Common myeloid progenitor, CD34-positive (primary cell): ENCODE measurements at places on chromosomes 6 and 20.

GRCh38 chr20:31678389-31679356 lies 41.0 kb downstream of the COX4I2 start:
- no peak for DNase-seq

- DNase-seq: no peak
Measured at GRCh38 chr6:44696686-44697085, 309.2 kb downstream of the CDC5L start.

GRCh38 chr6:27439371-27439770 lies 33.5 kb downstream of the ZNF184 start:
- no peak for DNase-seq

GRCh38 chr6:79824202-79824601 lies 123.2 kb downstream of the ELOVL4 start:
- DNase-seq: no peak

DNA sequence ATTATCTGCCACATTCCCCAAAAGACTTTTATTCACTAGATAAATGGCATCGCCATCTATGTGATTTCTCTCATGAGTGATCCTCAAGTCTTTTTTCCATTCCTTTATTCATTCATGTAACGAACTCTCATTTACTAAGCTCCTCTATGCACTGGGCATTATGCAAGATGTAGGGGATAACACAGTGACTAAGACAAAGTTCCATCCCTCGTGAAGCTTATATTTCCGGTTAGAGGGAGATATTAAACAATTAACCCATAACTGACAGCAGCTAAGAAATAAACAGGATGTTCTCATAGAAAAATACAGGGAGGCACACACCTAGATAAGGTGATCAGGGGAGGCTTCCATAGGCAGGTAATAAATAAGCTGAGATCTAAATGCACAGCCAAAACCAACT lies 17.2 kb upstream of the PREX1 start:
- DNase-seq: no peak

GRCh38 chr20:13028673-13029072 lies 19.9 kb downstream of the SPTLC3 start:
- DNase-seq: no peak

DNA sequence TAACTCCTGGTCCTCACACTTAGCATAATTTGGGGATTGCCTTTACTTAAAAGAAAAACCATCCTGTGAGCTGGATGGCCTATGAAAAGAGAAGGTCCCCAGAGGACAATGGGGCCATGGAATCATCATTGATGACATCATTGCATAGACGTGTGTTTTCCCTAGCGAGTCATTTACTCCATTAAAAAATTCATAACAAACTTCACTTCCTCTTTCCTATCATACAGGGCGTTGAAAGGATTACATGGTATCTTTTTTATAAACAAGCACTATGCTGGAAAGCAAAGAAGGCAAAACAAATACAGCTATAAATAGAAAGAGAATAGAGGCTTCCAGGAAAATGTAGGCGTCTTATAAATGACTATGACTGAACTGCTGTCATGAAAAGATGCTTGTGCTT lies 11.3 kb upstream of the COL12A1 start:
- DNase-seq: peak; percentile 29

GRCh38 chr6:131470534-131470933 lies 102.5 kb upstream of the ARG1 start:
- no peak for DNase-seq

- DNase-seq: no peak
Measured at GRCh38 chr6:120954111-120954510, 380.2 kb downstream of the TBC1D32 start.

DNA sequence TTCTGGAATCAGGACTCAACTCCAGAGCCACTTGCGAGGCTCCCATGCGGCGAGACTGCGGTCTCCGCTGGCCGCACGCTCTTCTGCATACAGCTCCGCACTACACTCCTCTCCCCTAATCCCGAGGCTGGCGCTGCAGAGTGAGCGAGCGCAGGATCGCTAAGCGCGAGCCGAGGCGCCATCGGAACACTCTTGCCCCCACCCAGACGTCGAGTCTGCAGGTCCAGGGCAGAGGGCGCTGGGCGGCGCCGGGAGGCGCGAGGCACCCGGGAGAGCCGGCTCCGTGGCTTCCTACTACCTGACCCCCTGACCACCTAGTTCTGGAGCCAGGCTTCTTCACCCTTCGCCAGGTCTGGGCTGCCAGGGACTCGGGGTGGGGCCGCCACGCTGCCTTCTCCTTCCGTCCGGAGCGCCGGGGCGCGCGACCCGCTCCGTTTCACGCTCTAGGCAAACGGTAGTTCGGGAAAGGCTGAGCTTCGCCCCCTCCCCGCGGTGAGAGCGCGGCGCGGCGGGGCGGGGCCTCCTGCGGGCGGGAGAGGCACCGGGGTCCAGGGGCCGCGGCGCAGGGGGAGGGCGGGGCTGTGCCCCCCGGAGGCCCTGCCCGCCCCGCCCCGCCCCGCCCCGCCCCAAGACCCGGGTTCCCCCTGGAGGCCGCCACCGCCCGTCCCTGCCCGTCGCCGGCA lies 5.4 kb upstream of the TUBB2A start:
- DNase-seq: peak; percentile 78

DNA sequence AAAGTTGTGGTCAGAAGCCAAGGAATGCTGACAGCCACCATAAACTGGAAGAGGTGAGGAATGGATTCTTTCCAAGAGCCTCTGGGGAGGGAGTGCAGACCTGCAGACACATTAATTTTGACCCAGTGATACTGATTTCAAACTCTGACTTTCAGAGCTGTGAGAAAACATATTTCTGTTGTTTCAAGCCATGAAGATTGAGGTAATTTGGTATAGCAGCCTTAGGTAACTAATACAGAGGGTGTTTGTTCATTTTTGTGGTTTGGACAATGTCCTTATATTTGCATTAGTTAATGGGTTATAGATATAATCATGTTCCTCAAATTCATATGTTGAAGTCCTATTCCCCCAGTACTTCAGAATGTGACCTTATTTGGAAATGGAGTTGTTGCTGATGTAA lies 85.4 kb upstream of the GTSF1L start:
- no peak for DNase-seq

DNA sequence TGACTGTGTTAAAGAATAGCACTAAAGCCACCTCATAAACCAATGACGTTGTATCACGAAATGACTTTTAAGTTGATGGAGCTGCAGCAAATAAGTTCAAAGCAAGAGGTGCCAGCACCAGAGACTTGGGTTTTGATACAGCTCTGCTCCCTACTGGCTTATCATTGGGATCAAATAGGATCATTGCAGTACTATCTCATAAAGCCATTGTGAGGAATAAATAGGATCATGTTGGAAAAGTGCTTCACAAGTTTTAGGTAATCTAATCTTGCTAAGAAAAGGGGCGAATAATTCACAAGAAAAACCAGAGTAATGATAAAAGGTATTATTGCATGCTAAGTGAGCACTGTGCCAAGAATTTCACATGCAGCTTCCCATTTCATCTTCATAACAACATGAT lies 10.4 kb upstream of the CEP85L start:
- no peak for DNase-seq

DNA sequence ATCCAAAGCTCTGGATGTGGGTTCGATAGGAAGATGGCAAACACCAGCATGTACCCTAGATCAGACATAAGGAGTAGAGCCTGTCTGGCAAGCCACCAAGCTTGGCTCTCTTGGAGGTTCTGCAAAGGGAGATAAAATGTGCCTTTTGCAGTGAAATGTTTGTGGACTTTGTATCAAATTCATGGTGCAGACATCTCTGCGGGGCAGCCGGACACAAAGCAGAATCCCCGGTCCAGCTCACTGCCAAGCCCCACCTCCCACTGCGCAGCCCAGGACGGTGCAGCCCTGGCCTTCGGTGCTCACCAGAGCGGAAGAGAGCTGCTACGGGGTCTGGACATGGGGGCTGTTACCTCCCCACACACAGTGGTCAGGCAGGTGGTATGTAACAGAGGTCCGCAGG lies 333.6 kb upstream of the JARID2 start:
- no peak for DNase-seq

- DNase-seq: no peak
Measured at GRCh38 chr6:143928853-143929252, 64.6 kb downstream of the ZC2HC1B start.

- no peak for DNase-seq
Measured at GRCh38 chr20:63092660-63093215, 86.0 kb upstream of the BHLHE23 start.

DNA sequence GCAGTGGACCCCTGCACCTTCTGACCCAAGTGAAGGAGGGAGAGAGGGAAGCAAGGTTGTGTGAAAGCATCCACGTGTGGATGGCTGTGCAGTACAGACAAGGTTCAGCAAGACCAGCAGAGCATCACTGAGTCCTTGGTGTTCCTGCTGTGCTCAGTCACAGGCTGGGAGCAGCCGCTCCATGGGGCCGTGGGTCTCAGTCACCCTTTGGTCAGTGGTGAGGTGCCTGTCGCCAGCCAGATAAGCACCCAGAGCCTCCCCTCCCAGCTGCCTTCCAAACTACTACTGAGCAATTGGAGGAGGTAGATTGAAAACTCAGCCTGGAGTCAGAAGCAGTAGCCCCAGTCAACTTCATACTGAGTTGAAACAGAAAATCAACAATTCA lies 218.9 kb downstream of the SLC24A3 start:
- no peak for DNase-seq

DNA sequence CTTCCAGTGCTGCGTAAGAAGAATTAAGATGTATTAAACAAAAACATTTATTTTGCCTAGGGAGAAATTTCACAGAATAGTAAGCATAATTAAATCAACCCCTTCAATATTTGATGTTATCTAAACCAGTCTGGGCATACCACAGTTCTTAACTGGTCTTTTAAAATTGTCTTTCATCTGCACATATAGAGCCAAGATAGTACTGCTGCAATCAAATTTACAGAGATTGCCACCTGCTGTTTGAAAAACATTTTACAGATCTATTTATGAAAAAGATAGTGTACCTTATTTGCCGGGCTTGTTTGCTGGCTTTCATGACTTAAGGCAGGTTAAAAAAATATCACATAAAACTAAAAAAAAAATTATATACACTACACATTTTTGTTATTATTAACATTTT lies 323.2 kb downstream of the ADGRB3 start:
- no peak for DNase-seq

DNA sequence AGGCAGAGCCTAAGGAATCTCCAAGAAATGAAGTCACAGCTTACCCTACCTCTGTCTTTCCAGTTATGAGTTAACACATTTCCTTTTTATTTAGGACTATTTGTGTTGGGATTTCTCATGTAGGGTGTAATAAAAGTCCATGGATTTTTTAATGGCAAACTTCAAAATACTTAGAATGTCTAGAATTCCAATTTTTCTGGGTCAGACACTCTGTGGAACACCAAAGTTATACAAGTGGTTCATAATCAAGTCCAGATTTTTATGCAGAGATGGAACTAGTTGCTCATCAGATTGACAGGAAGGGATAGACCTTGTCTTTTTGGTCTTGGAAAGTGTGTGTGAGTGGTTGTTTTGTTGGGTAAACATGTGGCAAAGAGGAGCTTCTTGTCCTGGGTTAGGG lies 303.5 kb upstream of the RNF24 start:
- no peak for DNase-seq

- peak; percentile 29 for DNase-seq
Measured at GRCh38 chr6:40894962-40895799, 143.8 kb downstream of the UNC5CL start.

DNA sequence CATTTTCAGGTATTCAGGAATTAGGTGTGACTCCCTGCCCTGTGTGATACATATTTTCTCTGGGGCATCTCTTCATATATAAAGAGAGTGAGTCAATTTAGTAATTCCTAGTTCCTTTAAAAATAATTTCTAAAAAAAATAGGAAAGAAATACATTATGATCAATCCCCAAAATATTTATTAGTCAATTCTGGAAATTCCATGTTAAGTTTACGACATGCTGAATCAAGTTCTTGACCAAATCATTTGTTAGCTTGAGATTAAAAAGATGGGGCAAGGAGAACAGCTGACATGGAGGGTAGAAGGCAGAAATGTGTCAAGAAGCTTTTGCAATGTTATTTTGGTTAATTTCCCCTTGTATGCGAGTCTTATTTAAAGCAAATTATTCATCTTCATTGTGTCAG lies 22.7 kb upstream of the PRDM1 start:
- no peak for DNase-seq

DNA sequence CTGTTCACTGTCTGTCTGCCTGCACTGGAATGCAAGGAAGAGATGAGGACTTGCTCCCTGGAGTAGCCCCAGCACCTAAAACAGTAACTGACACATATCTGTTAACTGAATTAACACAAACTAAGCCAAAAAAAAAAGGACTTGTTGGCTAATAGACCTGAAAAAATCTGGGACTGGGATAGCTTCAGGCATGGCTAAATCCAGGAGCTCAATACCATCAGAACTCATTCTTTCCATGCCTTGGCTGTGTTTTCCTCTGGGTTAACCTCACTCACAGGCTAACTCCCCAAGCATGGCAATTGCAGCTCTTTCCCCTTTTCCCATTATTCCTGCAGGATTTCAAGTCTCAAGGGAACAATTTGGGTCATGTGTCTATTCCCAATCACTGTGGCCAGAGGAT lies 21.6 kb upstream of the ARFGEF2 start:
- no peak for DNase-seq

- DNase-seq: no peak
Measured at GRCh38 chr20:58778760-58779159, 71.9 kb downstream of the GNAS-AS1 start.

GRCh38 chr20:51529081-51529681 lies 13.3 kb downstream of the NFATC2 start:
- DNase-seq: peak; percentile 23

GRCh38 chr6:8113131-8113654 lies 10.8 kb upstream of the EEF1E1 start:
- no peak for DNase-seq

GRCh38 chr20:34892671-34893070 lies 16.3 kb downstream of the ACSS2 start:
- DNase-seq: no peak

DNA sequence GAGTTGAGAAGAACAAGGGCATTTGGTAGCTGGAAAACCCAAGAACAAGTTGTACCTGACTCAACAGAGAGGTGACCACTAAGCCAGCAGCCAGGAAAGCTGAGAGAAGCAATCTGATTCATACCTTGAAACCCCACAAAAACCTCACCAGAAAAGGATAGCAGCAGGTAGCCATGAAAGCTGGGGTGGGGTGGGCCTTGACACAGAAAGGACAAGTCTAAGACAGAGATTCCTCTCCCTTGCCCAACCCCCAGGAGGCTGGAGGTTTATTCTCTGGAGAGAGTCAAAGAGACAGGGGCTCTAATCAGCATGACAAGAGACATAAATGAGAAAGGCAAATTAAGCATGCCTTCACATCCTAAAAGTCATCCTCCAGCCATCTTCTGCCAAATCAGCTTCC lies 151.7 kb upstream of the DST start:
- DNase-seq: no peak

GRCh38 chr6:164273491-164273890 lies 859.0 kb downstream of the QKI start:
- no peak for DNase-seq

GRCh38 chr6:113299531-113299930 lies 557.6 kb upstream of the MARCKS start:
- DNase-seq: no peak

DNA sequence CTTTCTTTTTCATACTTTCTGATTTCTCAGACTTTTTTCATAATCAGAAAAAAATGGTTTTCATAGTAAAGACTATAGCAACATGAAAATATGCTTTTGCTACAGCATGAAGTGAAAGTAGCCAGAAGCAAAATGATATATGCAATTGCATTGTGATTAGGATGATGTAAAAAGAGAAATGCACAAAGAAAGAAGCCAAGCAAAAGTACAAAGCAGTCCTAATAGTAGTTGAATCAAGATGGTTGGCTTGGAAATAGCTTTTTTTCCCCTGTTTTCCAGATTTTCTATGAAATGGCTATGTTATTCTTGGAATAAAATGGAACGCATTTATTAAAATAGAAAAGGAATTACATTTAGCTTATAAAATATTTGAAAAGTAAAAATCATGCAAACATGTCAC lies 77.3 kb downstream of the SEL1L2 start:
- DNase-seq: no peak

GRCh38 chr6:36492092-36492491 lies 49.3 kb downstream of the KCTD20 start:
- DNase-seq: no peak
